ENCODE measurements at places on chromosomes 3 and 15.

DNA sequence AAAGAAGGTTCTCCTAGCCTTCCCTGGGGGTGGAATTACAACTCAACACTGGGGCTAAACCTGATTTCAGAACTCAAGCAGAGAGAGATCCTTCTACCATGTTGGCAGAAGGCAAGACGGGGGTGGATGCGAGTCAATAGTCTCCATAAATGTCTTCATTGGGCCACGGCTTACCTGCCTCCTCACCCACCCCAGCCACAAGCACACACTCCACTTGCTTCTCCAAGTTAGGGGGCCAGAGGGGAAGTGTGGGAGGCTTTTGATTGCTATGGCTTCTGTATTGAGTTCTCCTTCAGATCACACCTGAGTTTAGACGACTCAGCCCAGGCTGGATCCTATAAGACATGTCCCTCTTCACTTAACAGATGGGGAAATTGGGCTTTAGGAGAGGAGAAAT is 178.9 kb downstream of the UACA start:
- DNase-seq = no peak

GRCh38 chr3:22121068-22121701 is 370.2 kb upstream of the ZNF385D start:
- DNase-seq = no peak

DNA sequence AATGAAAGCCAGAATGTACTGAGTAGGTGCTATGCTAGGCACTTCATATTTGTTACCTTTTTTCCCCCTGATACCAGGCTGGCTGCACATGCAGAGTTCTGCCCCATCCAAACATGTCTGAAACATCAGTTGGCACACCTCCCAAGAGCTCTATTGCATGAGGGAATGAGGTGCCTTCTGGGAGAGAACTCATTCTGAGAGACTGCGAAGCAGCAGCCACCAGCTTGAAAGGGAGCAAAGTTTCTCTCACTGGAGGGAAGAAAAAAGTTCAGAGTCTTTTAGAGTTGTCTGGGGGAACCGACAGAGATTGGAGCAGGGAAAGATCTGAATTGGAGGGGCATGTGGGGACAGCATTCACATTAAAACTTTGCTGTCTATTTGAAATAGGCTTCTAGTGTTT is 84.1 kb downstream of the AGBL1 start:
- DNase-seq = no peak

- peak; percentile 43 for DNase-seq
Observed at GRCh38 chr3:46406788-46407611, at the start of the genes CCR5AS and CCRL2. CCR5AS (minus strand) TSS chr3:46407066. CCRL2 (plus strand) TSS chr3:46407259; CDS start chr3:46408080, 821 bp downstream.

GRCh38 chr15:34359416-34359815 is 7.6 kb downstream of the LPCAT4 start:
- DNase-seq = no peak

DNA sequence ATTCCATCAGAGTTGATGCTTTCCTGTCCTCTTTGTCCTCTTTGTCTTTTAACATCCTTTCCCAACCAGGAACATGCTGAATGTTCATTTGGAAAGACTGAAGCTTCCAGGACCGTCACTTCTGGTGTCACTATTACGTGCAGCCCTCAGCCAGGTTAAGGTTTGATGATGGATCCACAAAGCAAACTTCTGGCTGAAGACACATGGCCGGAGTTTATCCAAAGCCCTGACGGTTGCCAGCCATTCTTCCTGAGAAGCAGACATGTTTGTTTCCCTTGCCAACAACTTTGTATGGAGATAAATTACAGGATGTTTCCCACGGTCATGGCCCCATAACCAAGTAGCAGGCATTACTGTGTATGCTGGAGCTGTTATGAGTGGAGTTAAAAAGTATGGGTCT is 236.9 kb downstream of the THSD4 start:
- no peak for DNase-seq

DNA sequence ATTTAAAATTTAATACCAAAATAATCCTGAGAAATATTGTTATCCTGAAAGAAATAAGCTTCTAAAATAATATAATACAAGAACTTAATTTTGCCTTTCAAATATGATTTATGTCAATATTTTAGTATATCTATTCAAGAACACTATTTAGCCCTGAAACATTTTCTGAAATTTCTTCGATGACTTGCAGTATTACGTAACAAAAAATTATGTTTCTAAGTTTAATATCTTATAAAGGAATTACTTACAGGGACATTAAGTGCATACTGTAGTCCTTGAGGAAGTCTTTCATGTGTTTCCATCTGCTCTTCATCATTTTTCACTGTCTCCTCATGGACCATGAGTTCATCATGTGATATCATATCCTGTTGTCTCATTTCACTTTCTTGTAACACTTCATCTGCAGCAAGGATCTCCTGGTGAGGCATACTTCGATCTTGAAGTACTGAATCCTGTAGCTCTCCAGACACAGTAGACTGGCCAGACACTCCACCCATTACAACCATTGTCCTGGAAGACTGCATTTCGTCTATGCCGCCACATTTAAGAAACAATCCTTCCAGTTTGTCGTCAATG is 62.0 kb downstream of the ZNF148 start:
- no peak for DNase-seq

DNA sequence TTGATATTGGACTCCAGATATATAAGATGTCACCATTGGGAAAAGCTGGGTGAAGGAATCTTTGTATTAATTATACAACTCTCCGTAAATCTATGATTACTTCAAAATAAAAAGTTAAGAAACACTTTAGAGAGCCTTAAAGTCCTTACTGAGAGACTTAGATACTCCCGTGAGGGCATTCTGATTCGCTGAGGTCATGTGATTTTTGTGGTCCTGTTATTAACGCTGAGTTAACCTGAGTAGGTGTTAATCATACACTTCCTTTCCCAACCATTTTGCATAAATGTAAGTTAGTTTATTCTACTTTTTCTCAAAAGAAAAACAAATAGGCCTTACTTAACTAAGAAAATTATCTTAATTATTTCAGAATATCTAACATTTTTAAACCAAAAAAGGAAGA is 67.1 kb upstream of the LMOD3 start:
- DNase-seq = no peak

GRCh38 chr15:48647962-48648361 is 2.5 kb upstream of the FBN1 start:
- DNase-seq = no peak

- no peak for DNase-seq
Observed at GRCh38 chr3:55951388-55951787, 464.3 kb upstream of the WNT5A start.

- DNase-seq = peak; percentile 24
Observed at GRCh38 chr3:172592898-172593669, 69.9 kb upstream of the TNFSF10 start.

DNA sequence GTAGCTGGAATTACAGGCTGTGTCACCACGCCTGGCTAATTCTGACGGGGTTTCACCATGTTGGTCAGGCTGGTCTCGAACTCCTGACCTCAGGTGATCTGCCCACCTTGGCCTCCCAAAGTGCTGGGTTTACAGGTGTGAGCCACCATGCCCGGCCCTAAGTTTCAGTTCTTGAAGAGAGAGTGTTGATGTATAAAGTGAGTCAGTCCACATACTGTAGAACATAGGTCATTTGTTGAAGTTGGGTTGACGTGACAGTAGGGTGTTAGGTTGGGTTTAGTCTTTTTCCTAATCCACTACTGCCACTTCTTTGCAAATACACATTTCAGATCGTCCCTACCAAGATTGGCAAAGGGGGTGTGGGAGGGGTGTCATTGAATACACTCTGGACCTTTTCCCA is 15.2 kb downstream of the DNAJC19 start:
- no peak for DNase-seq

DNA sequence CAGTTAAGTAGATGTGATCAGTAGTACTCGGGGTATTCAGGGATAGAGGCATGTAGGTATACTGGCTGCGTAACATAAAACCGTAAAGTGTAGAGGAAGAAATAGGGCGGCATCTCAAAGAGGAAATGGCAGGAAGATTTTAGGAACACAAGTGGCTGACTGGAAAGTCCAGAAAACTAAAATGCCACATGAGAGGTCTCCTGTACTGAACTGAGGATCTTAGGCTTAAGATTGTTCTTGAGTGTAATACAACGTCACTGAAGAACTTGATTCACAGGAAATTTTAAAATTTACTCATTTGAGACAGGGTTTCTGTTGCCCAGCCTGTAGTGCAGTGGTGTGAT is 2.3 kb upstream of the LMLN start:
- no peak for DNase-seq

DNA sequence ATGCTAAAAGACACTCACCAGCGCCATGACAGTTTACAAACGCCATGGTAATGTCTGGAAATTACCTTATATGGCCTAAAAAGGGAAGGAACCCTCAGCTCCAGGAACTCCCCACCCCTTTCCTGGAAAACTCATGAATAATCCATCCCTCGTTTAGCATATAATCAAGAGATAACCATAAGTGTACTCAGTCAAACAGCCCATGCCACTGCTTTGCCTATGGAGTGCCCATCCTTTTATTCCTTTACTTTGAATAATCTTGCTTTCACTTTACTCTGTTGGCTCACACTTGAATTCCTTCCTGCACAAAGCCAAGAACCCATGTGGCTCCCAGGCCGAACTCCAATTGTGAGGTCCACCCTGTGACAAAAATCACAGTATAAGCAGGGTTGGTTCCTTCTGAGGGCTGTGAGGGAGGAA is 19.1 kb upstream of the FSTL1 start:
- no peak for DNase-seq

DNA sequence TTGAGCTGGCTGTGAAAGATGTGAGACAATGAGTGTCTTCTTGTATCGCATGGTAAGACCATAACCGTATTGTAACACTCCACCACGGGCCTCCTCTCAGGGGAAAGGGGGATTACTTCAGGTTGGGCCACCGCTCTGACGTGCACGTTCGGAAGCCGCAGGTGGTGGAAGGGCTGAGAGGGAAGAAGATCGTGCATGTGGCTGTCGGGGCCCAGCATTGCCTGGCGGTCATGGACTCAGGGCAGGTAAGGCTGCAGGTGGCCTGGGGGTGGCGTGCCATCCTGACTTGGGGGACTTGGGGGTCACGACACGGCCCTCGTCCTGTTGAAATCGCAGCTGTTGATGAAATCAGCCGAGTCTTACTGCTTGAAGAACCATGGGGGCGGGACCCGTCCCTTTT is 87.3 kb upstream of the FAN1 start:
- DNase-seq = no peak

- no peak for DNase-seq
Observed at GRCh38 chr15:61033319-61033718, 195.8 kb downstream of the RORA start.

GRCh38 chr3:115877615-115877899 is 254.2 kb downstream of the GAP43 start:
- no peak for DNase-seq

All from activated naive CD8-positive, alpha-beta T cell treated with anti-CD3 and anti-CD28 coated beads, Interleukin-2, amount 50 U/mL, for 24 hours (primary cell).